ENCODE measurements at places on chromosomes 16 and 17.

- no peak for DNase-seq
Measured at GRCh38 chr17:51610834-51611233, 350.5 kb downstream of the UTP18 start.

GRCh38 chr17:30321314-30321713 is 12.5 kb downstream of the TMIGD1 start:
- no peak for DNase-seq

GRCh38 chr17:80631142-80632045 is 86.8 kb downstream of the RPTOR start:
- no peak for DNase-seq

DNA sequence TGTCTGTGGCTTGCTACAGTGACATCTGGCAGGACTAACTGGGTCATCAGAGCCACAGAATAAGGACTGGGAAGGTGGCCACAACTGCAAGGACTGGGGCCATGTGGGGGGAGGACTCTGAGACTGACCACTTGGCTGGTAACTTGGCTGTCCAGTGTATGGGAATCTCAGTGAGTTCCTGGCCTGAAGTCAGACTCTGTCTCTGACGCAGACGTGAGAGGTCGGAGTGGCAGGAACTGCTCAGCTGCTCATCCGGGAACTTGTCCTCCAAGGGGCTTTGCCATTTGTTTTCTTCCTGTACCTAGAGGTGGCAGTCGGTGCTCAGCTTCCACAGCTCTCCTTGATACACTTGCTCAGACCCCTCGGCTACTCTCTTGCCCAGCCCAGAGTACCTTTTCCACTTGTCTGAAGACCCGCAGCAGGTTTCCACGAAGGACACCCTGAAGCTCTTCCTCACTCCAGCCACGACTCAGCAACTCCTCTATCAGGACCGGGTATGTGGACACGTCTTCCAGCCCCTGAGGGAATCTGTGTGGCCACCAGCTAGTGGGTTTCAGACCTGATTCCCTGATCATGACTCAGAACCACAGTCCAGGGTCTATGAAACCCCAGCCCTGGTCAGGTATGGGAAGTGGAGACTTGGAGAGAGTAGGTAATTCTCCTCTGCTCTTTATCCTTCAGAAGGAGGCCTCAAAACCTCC is 7.3 kb upstream of the DPEP3 start:
- no peak for DNase-seq

DNA sequence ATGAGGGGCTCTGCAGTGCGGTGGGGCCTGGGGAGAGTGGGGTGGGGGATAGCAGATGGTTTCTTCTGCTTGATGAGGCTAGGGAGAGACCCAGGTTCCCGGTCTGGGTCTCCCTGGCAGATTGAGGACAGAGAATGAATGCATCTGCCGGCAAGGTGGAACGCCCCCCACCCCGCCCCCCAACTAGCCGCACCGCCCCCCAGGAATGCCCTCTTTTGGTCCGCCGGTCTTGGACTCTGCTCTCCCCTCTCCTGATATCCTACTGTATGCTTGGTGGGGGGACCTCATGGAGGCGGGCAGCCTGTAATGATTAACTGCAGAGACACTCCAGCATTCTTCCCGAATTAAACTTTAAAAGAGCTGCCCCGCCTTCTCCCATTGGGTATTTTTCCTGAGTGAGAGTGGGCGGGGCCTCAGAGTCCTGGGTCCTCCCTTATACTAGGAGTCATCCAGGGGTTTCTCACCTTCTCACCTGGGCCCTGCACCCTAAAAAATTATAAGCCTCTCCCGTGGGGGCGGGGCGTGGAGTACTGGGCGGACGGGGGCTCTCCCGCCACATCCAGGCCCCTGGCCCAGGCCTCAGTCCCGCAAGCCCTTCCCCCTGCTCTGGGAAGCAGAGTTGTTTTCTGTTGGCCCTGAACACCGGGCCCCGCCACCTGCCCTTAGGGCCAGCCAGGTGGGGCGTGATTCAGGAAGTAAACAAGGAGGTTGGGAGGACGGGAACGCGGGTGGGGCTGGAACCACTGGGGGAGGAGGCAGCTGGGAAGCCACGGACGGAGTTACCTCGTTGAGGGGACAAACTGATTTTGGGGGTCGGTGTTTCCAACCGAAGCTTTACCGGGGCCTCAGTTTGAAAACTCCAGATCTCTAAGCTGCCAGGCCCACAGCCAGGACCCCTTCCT is 1.5 kb downstream of the GRB7 start:
- DNase-seq, result no peak

DNA sequence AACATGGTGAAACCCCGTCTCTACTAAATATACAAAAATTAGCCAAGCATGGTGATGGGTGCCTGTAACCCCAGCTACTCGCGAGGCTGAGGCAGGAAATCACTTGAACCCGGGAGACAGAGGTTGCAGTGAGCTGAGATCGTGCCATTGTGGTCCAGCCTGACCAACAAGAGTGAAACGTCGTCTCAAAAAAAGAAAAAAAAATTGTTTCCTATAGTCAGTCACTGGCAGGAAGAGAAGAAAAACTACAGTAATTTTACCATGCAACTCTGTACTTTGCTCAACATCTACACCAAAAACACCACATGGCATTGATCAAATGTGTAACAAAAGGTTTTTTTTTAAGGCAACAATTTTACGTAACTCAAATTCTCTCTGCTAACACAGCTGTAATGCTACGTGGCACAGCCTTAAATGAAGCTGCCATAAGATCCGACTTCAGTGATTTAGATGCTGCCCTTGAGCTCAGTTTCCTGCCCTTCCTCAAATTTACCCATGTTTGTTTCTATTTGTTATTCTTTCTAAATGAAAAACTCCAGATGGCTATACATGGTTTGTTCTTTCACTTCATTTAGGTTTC is 40.2 kb downstream of the CNOT1 start:
- DNase-seq, result no peak

DNA sequence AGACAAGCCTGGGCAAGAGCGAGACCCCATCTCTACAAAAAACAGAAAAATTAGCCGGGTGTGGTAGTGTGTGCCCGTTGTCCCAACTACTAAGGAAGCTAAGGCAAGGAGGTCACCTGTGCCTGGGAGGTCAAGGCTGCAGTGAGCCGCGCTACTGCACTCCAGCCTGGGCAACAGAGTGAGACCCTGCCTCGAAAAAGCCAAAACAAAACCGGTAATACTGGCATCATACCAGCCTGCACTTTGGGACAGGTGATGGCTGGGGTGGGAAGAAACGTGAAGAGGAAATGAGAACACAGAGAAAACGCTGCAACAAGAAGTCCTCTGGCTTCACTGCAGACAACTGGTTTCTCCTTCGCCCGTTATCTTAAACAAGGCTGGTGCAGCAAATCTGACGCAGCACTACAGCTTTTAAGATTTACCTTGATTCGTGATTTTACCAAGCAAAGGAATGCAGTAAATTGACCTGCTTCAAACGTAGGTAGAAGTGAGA is 725 bp upstream of the CASC3 start:
- no peak for DNase-seq

DNA sequence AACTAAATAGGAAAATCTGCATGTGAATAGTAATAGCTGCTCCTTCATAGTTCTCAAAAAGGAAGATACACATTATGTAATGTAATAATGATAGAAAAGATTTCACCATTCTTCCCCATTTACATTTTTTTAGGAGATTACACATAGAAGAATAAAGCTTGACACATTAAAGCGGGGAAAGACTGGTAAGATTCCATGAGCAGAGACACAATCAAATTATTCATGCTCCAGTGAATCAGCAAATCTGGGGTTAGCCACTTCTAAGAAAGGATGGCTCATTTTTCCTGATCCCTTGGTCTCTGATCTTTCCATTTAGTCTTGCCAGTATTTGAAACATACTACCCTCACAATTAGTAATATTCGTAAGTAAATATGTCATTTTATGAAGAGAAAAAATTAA is 81.9 kb downstream of the CA4 start:
- no peak for DNase-seq

DNA sequence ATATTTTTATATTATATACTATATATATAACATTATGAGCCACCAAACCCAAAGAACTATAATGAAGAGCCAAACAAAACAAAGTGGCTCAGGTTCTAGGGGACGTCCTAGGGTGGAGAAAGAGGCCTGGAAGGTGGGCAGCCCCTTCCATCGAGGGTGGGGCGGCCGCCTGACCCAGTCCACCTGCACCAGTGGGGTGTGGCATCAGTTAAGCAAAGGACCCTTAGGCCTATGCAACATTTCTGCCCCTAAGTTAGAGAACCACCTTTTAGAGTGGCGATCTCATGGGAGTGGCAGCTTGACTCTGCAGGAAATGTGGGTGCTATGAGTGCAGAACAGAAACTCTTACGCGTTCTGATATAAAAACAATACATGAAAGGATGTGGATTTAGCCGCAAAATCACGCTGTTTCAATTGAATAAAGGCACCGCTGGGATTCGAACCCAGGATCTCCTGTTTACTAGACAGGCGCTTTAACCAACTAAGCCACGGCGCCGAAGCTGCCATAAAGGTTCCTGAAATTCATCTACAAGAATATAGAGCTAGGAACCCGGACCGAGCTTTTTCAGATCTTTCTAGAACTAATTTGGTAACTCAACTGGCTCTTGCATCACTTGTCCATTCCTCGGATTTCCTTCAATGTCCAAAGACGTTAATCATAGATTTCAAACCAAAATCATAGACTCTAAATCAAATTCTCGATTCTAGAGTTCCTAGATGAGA is 15.6 kb upstream of the AURKB start:
- DNase-seq, result no peak

DNA sequence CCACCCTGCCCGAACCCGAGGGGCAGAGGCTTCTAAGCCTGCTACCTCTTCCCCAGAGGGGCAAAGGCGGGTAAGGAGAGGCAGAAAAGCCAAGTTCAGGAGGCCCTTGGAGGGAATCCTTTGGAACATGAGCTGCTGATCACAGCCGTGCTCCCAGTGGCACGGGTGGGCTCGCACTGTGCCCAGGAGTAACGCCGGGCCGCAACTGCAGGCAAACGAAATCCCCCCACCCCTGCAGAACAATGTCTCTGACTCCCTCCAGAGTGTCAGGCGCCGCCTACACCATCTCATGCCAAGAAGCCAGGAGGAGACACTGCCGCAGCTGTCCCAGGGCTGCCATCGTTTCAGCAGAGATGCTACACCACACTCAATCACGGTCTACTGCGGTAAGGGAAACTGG is 8.9 kb downstream of the P4HB start:
- no peak for DNase-seq

DNA sequence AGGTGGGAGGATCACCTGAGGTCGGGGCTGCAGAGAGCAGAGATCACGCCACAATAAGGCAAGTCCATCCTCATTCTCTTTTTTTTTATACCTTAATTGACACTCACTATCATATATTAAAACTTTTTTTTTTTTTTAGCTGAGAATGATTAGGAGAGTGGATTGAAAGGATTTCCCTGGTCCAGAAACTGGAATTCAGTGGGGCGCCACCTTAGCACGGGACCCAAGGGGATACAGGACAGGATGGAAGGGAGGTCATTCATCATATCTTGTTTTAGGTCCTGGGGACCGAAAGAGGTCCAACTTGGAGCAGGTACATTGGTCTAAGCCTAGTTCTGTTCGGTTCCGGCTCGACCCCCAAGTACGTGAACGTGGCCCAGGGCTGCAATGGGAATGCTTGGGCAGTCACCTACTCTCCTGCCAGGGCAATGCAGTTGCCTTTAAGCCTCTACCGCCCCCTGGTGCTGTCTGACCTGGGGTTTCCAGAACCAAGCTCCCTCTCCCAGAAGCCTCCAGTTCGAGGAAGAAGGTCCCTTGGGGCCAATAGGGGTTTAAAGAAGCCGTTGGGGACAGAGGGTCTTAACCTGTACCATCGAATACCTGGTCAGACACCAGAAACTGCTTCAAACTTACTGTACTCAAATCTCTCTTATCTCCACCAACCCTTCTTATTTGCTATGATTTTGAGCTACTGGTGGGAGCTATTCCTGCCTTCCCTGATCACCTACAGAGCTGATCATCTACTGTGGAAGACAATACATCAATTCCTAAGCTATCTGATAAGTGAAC is 19.9 kb upstream of the GPATCH8 start:
- DNase-seq, result peak; percentile 30

DNA sequence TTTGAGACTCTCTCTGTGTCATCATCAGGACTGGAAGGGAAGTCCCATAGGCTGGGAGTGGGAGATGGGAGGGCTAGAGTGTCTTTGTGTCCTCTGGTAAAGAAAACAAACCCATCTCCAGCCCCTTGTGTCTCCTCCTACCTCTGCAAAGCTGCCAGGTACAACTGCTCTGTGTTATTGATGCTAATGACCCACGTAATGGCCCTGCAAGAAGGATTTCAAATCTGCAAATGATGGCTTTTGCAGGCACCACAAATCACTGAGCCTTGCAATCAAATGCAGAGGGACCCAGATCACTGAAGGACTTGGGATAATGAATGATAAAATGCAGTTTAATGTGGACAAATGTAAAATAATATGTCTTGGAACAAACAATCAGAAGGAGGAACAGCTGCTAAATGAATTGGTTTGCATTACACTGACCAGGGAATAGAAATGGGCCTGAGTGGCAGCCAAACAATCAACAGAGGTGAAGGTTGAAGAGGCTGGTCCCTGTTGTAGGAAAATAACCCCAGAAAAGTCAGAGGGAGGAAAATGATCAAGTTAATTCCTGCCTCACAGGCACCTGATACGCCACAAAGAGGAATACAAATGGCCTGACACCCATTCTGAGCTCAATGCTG is 425.1 kb downstream of the UTP18 start:
- no peak for DNase-seq

DNA sequence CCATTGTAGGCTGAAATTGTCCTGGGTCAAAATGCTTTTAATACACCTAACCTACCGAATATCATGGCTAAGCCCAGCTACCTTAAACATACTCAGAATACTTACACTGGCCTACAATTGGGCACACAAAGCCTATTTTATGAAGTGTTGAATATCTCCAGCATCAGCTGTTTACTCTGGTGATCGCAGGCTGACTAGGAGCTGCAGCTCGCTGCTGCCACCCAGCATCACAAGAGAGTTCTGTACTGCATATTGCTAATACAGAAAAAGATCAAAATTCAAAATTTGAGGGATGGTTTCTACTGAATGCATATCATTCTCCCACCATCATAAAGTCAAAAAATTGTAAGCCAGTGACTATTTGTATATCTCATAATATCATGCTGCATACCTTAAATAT is 55.3 kb downstream of the ULK2 start:
- no peak for DNase-seq

- peak; percentile 95 for DNase-seq
Measured at GRCh38 chr16:71894921-71895678, at the start of gene IST1. Gene IST1 (plus strand): TSS chr16:71895531. CDS start chr16:71915641, 20,110 bp downstream.

DNA sequence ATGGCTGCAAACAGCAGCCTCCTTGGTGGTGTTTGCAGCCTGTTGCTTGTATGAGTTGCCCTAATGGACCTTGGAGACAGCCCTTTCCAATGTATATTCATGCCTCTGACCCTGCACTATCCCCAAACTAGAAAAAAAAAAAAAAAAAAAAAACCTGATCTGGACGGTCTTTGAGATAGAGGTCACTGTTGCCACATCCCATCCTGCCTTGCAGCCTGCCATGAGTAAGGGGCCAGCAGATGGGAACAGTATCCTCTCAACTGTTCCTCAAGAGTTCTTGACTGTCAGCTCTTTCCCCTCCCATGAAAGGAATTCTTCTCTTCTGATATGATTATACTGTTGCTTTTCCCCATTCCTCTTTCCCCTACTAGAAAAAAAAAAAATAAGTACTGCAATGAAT is 152.4 kb downstream of the SSH2 start:
- no peak for DNase-seq

- DNase-seq, result no peak
Measured at GRCh38 chr17:65278050-65278819, 141.1 kb downstream of the RGS9 start.

- DNase-seq, result no peak
Measured at GRCh38 chr17:64016231-64016784, 4.1 kb downstream of the ICAM2 start.

GRCh38 chr16:27315333-27316037 is 1.7 kb downstream of the IL4R start:
- no peak for DNase-seq

GRCh38 chr17:57363580-57363979 is 107.3 kb downstream of the MSI2 start:
- no peak for DNase-seq

Data from activated CD8-positive, alpha-beta memory T cell treated with anti-CD3 and anti-CD28 coated beads for 1 hour (primary cell).